ENCODE measurements at places on chromosomes 1 and 21. TPM values are rescaled to one million over a fixed set of nuclear protein-coding genes. Genes with fewer than 3 reads are reported as not detected.

GRCh38 chr21:38095220-38095619 is 161.6 kb upstream of the KCNJ15 start:
- DNase-seq = peak; percentile 70

DNA sequence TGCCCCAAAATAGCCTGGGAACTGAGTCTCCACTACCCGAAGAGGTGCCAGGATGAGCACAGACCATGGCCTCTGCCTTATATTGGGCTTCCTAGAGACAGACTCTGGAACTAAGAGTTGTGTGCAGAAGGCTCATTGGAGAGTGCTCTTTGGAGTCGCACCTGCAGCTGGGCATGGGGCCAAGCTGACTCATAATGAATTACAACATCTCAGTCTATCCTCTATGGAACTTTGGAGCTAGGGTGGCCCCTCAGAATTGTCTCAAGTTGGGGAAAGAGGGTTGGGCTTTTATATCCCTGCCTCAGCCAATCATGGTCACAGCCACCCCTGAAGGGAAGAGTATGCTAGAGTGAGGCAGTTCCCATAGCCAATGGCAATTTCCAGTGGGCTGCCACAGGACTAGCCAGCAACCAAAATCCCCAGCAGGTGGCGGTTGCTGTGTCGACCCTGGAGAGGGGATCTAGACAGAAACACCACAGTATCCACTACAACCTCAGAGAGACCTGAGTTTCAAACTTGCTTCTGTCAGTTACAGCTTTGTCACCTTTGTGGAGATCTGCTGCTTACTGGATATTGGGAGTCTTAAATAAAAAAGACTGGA is 93.8 kb downstream of the DMRTA2 start:
- DNase-seq = no peak

DNA sequence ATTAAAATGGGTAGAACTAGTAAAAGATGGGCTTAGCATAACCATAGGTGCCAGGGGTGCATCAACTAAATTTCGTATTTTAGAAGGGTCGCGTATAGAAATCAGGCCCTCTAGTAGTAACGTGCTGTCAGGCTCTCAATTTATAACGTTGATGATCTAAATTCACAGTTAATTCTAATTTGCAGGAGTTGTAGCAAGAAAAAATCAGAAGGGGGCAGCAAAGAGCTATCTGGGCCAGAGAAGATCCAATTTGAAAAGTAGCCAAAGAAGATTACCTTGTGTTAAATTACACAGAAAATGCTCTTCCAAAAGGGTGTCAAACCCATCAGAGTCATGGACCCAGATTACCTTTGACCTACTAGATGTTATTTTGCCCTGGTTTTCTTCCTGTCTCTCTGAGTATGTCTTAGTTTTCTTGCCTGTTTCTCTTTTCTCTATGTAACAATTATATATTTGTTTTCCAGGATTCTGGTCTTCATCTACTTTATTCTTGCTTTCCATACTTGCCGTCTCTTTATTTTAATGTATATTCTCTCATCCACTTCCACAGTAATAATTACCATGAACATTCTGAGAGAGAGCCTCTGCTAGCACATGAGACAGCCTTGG is 1030.9 kb downstream of the AMY1C start:
- no peak for DNase-seq

DNA sequence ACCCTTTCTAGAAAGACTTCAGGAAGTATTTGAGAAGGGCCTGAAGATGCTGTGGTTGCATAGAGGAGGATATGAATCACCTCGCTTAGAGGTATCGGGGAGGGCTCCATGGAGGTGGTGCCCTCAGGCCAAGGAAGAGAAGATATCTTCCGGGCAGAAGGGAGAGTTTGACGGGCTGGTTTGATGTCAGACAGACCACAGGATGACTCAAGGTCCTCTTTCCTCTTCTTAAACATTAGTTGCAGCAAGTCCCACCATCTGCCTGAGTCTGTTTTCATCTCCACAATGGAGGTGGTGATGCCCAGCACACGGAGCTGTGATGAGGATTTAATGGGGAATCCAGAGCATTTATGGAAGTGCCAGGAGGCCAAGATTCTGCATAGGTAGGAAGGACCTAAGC is 25.1 kb upstream of the RUNX3 start:
- DNase-seq = no peak

GRCh38 chr1:20344738-20345137 is 54.1 kb downstream of the VWA5B1 start:
- DNase-seq = no peak

Gene REN
- 5.2 TPM for total RNA-seq
